ENCODE measurements at places on chromosomes 11 and 22. TPM values are rescaled to one million over a fixed set of nuclear protein-coding genes. Genes with fewer than 3 reads are reported as not detected.

The TCN1 gene
- not detected for total RNA-seq

The HIKESHI gene
- total RNA-seq = 53.1 TPM

The AIFM3 gene
- not detected for total RNA-seq

The SLC7A4 gene
- total RNA-seq = not detected

The GUCY1A2 gene
- total RNA-seq = not detected

Measured in activated CD4-positive, alpha-beta memory T cell treated with anti-CD3 and anti-CD28 coated beads for 36 hours (primary cell).